EH (cell line): ENCODE measurements at places on chromosomes 3 and 15.

GRCh38 chr3:162134571-162134970, 638.0 kb downstream of the OTOL1 start:
- peak; percentile 21 for DNase-seq

GRCh38 chr3:124760601-124761000, 30.3 kb downstream of the UMPS start:
- peak; percentile 86 for DNase-seq

DNA sequence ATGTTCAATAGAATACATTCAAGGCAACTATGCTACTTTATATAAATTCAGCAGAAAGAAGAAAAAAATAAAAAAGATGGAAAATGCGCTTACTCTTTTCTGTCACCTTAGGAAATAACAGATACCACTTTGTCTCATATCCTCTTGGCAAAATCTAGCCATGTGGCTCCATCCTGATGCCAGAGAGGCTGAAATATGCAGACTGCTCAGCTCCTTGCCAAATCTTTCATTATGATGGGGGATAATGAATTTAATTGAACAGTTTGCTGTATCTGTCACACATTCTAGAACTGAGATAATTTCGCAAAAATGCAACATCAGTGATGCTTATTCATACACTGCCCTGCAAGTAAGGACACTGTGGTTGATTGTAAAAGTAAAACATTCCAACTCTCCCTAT, 1081.5 kb downstream of the PLOD2 start:
- DNase-seq = no peak

- peak; percentile 36 for DNase-seq
These were observed 73.4 kb downstream of the NUP210 start for GRCh38 chr3:13346481-13347389.

DNA sequence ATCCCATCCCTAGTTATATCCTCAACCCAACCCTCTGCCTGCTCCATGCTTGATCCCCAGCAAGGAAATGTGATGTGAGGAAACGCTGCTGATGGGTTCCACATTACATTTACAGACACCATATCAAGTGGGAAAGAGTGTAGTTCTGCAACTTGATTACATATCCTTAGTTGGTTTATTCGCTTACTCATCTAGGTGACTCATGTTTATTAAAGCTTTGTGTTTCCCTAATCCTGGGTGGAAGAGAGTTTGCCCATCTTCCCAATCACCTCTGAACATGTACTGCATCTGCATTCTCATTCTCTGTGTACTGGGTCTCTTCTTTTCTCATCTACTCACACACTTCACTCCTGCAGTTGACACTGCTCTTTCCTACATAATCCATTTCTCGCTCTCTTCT, 91.7 kb upstream of the PDZRN3 start:
- peak; percentile 72 for DNase-seq

GRCh38 chr3:113405180-113405579, 36.1 kb downstream of the CFAP44 start:
- DNase-seq = peak; percentile 53

DNA sequence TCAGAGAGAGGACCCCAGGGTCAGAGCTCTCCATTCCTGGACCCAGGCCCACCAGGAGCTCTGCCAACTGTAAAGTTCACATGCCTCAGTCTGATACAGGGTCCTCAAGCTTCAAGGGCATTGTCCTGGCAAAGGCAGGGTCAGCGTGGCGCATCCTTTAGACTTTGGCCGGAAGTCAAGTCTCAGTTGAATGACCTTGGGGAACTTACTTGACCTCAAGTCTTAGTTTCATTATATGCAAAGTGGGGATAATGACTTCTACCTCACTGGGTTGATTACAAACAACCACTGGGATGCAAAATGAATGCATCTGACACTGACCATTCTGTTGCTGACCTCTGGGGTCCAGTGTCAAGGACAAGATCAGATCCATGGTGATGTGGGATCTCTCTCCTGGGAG, 70.6 kb upstream of the CTSH start:
- no peak for DNase-seq

DNA sequence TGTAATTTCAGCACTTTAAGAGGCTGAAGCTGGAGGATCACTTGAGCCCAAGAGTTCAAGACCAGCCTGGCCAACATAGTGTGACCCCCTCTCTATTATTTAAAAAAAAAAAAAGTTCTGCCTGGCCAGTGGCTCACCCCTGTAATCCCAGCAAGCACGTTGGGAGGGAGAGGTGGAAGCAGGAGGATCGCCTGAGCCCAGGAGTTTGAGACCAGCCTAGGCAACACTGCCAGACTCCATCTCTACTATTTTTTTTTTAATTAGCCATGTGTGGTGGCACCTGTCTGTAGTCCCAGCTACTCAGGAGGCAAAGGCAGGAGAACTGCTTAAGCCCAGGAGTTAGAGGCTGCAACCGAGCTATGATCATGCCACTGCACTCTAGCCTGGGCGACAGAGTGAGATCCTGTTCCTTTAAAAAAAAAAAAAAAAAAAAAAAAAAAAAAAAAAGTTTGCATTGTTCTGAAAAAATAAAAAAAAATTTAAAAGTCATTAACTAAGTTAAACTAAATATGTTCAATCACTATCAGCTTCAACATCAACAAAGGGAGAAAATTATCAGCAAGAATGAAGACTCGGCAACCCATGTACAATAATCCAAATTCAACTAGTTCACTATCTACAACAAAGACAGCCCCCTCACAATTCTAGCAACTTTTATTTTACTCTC, 1.9 kb downstream of the RAF1 start:
- no peak for DNase-seq

- peak; percentile 89 for DNase-seq
These were observed at the start of gene PAK2 for GRCh38 chr3:196739671-196740480. PAK2 (plus strand) TSS chr3:196739857; CDS start chr3:196782647, 42,790 bp downstream.

- no peak for DNase-seq
These were observed 342.2 kb downstream of the FOXP1 start for GRCh38 chr3:71241246-71241901.

- no peak for DNase-seq
These were observed 14.5 kb upstream of the PLXND1 start for GRCh38 chr3:129620828-129621559.

DNA sequence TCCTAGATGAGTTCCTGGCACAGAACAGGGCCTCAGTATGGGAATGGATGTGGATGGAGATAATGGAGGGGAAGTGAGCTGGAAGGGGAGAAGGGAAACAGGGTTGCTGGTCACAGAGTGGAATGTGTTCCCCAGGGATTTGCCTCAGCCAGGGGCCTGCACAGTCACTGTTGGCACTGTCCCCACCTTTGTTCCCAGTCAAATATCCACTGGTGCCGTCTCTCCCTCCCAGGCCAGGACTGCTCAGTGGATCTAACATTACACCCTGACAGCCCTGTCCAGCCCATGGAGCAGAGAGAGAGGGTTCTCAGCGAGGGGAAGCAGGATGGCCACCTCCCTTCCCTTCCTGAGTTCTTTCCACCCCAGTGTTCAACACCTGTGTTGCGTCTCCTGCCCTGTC, 1.5 kb upstream of the PPP1R2 start:
- DNase-seq = no peak

DNA sequence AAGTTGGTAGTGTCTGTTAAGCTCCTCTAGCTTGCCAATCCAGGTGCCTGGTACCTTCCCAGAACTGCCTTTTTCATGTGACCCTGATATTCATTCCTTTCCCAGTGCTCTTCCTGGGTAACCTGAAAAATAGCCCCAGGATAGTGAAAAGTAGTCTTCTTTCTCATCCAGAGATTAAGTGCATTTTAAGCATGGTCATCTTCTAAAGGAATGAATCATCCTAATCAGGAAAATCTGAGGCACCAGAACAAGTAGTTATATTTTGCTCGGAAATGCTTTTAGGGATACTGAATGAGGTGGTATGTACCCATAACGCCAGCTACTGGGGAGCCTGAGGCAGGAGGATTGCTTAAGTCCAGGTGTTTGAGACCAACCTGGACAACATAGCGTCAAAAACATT, 23.1 kb upstream of the PDCD6IP start:
- peak; percentile 67 for DNase-seq

DNA sequence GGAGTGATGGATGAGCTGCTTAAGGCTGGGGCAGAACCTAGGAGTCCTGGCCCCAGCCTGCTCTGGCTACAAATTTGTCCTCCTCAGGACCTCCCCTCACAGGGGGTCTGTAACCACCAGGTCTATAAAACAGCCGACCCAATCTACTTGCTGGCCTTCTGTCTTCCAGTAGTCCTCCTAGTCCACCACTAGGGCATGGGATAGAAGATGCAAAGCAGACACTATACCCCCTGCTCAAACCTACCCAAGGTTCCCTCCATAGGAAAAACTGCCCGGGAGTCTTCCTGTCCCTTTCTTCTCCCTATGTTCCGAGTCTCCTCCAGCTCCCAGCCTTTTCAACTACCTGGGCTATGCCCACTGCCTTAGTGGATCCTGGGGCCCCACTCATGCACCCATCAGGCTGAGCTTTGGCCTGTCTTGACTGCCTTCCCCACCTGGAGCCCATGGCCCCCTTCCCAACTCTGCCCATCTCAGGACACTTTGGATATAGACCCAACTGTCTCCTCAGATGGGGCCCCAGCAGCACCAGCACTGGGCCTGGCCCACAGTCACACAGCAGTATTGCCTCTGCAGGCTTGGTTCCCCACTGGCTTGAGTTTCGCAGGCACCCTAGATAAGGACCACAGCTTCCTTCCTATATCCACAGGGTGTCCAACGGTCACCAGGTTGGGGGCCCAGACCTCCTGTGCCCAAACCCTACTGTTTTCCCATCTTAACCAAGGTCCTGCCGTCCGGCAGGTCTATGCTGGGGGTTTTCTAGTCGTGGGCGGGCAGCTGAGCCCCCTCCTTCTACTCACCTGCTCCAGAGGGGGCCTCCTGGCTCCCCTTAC, 1.1 kb downstream of the HYAL3 start:
- DNase-seq = no peak

DNA sequence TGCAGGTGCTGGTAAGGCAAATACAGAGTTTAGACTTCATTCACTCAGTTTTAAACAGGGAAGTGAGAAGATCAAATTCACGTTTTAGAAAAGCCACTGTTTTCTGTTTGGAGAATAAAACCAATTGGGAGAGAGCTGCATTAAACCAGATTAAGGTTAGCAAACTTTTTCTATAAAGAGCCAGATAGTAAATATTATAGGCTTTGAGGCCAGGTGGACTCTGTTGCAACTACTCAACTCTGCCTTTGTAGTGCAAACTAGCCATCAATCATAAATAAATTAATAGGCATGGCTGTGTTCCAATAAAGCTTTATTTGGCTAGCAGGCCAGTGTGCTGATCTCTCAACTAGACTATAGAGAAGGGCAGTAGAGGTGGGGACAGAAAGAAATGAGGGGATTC, 33.5 kb downstream of the SUCLG2 start:
- DNase-seq = no peak

GRCh38 chr3:128281056-128281455, 127.8 kb downstream of the EEFSEC start:
- no peak for DNase-seq

- DNase-seq = no peak
These were observed 835 bp upstream of the GMPPB start for GRCh38 chr3:49724586-49724985.

GRCh38 chr3:195905970-195906864, 2.1 kb downstream of the TNK2 start:
- peak; percentile 86 for DNase-seq

- no peak for DNase-seq
These were observed 1.6 kb upstream of the TOPAZ1 start for GRCh38 chr3:44240061-44240460.

- DNase-seq = no peak
These were observed 32.1 kb upstream of the CLASP2 start for GRCh38 chr3:33750211-33750548.

GRCh38 chr15:90512981-90513380, 16.7 kb upstream of the CRTC3 start:
- DNase-seq = no peak

DNA sequence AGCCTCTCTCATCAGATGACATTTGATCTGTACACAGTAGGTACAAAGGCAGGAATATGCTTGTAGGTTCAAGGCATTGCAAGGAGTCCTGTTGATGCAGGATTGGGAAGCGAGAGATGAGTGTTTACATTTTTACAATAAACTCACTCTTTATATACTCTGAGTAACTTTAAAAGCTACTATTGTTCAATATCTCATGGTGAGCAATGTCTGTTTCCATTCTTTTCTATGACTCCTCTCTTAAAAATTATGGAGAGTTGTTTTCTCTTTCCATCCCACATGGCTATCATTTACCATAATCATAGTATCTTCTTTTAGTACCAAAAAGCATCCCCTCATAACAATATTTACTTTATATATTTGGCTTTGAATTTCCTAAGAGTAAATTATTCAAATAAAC, 314.0 kb upstream of the CDIN1 start:
- DNase-seq = peak; percentile 4

GRCh38 chr3:106214641-106215040, 345.8 kb upstream of the CBLB start:
- no peak for DNase-seq

DNA sequence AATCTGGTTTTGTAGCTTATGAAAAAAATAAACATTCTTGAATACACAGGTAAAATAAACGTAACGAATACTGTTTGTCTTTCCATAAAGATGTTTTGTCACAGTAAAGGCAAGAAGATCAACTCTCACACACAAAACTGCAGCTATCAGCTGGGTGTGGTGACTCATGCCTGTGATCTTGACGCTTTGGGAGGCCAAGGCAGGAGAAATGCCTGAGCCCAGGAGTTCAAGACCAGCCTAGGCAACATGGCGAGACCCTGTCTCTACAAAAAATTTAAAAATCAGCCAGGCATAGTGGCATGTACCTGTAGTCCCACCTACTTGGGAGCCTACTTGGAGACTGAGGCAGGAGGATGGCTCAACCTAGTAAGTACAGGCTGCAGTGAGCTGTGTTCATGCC, 39.6 kb downstream of the CBLB start:
- DNase-seq = no peak

GRCh38 chr3:142857056-142857455, 31.8 kb downstream of the PCOLCE2 start:
- DNase-seq = peak; percentile 14

- DNase-seq = peak; percentile 30
These were observed 126.7 kb upstream of the SAMMSON start for GRCh38 chr3:69872783-69873378.

GRCh38 chr3:109731639-109732473, 394.5 kb upstream of the DPPA4 start:
- DNase-seq = peak; percentile 65

- DNase-seq = no peak
These were observed 39.2 kb downstream of the SEMA3G start for GRCh38 chr3:52405601-52406110.

GRCh38 chr3:59480486-59480995, 430.7 kb upstream of the CFAP20DC start:
- DNase-seq = peak; percentile 68

DNA sequence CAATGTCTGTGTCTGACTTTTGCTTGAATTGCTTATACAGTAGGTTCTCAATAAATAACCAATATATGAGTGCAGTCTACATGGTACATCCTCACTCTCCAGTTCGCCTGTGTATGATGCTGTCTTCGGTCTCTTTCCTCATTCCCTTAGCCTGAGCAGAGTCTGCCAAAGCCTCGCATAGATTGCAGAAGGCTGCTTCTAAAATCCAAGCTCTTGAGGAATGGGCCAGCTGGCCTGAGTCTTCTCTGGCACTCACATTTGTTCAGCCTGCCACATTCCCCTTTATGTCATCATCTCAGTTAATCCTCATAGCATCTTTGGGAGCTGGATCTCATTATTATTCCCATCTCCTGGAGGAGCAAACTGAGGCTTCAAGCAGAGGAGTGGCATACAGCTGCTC, 27.2 kb upstream of the ADAMTS7 start:
- DNase-seq = no peak

- no peak for DNase-seq
These were observed 209.0 kb downstream of the DOCK3 start for GRCh38 chr3:50883755-50884154.

- peak; percentile 33 for DNase-seq
These were observed 60.9 kb downstream of the ARNT2 start for GRCh38 chr15:80464951-80465625.
